ENCODE measurements at places on chromosomes 3 and 15. TPM values are rescaled to one million over a fixed set of nuclear protein-coding genes. Genes with fewer than 3 reads are reported as not detected.

The CXCR6 gene
- not detected for total RNA-seq

The XCR1 gene
- not detected for total RNA-seq

The AMT gene
- 13.3 TPM for total RNA-seq

The SLC6A20 gene
- total RNA-seq, result 6.2 TPM

The GOLGA8R gene
- 10.7 TPM for total RNA-seq

Data from camera-type eye (tissue), 1 donor.